Caki2 (cell line): ENCODE measurements at places on chromosomes 5 and 9. TPM values are rescaled to one million over a fixed set of nuclear protein-coding genes. Genes with fewer than 3 reads are reported as not detected.
A peak's percentile ranks its signal among the peaks of the same experiment; 100 is the strongest.

GRCh38 chr5:160048131-160048530, 39.2 kb downstream of the TTC1 start:
- DNase-seq = no peak

- DNase-seq = no peak
Measured at GRCh38 chr5:40227366-40227765, 452.3 kb upstream of the PTGER4 start.

- DNase-seq = no peak
Measured at GRCh38 chr9:126397056-126397455, 70.4 kb downstream of the MVB12B start.

DNA sequence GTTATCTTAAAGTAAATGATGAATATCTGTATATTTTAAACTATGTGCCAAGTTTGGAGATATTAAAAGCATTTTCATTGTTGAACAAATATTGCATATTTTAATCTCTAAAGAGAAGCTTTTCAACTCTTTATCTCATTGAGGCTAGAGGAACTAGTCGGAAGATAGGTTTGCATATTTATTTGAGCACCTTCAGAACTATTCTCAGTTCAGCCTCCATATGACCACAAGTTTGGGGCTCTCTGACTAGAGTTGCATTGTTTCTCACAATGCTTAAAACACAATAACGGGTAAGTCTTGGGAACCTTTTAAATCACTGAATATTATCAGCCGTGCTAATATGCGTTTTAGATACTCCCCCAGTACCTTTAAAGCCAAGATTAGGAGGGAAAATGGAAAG, 47.3 kb upstream of the CTXN3 start:
- no peak for DNase-seq

DNA sequence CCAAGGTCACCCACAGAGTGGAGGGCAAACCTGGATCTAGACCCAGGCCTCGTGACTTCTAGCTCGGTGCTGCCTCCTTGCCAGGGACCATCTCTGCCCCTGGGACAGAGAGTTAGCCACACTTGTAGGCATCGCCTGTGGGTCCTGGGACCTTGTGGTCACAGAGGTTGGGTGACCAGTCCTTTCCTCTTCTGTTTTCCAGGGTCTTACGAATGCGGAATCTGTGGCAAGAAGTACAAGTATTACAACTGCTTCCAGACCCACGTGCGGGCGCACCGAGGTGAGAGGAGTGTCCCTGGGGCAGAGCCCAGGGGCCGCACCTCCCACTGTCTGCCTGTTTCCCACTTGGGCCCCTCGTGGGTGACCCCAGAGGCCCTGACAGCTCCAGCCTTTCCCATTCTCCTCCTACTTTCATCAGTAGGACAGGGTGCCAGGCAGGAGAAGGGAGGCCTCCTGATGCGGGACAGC, 76.3 kb downstream of the AMBP start:
- no peak for DNase-seq

- DNase-seq = no peak
Measured at GRCh38 chr5:79561525-79561893, 47.6 kb upstream of the HOMER1 start.

DNA sequence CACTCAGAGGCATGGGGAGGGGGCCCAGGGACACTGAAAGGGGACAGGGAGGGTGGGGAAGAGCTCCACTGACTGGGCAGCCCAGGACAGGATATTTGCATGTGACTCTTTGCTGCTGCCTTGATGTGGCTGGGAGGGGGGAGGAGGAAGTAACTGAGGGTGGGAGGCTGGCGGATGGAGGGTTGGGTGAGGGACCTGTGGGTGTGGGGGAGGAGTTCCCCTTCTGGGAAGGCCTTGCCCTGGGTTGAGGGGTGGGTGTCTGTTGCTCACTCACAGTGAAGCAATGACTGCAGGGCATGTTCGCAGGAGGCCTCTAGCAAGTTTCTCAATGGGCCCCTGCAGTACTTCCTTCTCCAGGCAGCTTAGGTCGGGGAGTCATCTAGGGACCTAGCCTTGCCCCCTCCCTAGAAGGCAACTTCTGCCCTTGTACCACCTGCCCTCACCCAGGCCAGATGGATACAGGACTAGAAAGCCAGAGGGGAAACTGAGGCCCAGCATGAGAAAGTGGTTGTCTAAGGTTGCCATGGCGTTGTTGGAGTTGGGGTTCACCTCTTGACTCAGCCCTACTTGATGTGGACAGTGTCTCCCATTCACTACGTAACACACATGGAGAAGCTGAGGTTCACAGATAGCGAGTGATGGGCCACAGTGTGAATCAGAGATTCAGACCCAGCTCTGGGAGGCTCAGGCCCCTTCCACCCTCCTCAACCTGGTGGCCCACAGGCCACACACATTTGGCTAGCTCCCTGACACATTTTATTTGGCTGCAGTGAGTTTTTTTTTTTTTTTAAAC, 3.0 kb downstream of the GRK6 start:
- no peak for DNase-seq

DNA sequence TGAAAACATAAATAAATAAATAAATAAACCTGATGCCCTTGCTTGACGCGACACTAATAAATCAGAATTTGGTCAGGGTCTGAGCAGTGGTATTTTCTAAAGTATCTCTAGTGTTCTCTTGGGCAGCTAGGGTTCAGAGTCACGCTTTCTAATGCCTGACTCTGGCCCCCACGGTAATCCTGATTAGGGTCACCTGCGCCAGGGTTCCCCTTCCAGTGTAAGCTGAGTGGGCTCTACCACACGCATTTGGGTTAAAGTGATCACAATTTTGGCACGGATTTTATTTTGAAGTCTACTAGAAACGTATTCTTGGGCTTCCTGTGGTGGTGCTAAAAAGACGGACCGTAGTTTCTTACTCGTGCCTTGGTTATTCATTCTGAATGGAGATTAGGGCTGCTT, 651 bp downstream of the TTC1 start:
- no peak for DNase-seq

DNA sequence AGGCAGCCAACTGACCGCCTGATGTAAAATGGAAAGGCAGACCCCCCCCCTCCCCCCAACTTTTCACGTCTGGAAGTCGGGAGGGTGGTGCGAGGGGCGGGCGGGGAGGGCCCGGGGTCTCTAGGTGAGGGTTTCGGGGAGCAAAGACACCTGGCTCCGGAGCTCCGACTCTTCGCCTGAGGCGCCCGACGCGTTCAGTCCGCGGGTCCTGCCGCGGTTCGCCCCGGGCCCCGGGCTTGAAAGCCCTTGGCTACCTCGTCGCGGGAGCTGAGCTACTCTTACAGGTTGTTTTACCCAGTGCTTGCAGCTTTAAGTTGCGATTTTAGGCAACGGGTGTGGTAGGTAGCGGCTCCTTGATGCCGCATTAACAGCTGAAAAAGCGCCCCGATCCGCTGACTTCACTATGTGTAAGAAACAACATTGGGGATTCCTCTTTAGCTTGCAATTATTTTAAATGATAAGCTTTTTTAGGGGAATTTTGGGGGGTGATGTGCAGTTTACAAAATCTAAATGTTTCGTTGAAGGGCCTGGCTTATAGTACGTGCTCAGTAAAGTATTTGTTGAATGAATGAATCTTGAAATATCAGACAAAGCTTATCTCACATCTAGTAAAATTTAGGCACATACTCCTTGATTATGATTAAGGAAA, 722 bp downstream of the CDC42SE2 start:
- DNase-seq = peak; percentile 34

GRCh38 chr9:119164716-119165115, 204.5 kb downstream of the BRINP1 start:
- peak; percentile 38 for DNase-seq

DNA sequence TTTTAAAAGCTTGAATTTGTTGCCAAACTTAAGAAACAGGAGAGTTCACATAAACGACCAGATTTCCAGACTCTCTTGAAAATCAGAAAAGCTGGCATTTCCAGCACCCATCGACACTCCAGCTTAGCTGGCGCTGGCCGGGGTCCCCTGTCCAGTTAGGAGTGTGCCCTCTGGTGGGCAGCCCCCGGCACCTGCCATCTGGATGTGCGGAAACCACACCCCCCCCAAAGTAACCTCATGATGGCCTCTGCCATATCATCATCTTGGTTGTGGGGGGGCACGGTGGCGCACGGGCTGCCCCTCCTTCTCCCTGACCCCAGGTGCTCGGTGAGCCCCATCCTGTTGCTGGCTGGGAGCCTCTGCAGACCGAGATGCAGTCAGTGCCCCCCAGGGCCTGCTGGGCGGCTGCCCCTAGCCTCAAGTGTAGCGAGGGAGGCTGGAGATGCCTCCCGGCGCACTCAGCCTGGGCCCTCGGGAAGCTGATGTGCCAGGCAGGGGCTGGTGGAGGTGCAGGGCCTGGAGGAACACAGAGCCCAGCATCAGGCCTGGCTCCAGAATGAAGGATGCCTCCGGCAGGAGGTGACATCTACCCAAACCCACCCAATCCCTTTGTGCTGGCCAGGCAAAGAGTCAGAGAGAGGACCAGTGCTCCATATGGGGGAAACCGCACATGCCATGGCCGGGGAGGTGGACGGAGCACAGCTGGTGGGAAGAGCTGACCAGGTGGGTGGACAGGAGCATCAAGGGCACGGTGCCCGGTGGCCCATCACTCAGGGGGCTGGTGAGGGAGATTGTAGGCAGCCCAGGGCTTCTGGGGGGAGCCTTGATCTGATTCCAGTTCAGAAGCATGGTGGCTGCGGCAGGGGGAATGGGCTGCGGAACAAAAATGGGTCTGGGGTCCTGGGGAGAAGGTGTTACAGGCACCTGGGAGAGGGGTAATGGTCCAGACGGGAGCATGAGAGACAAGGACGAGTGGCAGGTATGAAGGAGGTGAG, 70.6 kb downstream of the ADAMTS2 start:
- no peak for DNase-seq

- DNase-seq = peak; percentile 27
Measured at GRCh38 chr5:145887976-145888574, 15.3 kb upstream of the GRXCR2 start.

GRCh38 chr9:134708672-134709038, 67.1 kb downstream of the COL5A1 start:
- DNase-seq = no peak

- DNase-seq = no peak
Measured at GRCh38 chr9:93023521-93023815, 35.0 kb upstream of the SUSD3 start.

GRCh38 chr9:278651-279050, 64.0 kb downstream of the DOCK8 start:
- DNase-seq = no peak

- DNase-seq = no peak
Measured at GRCh38 chr5:14201325-14202045, 58.3 kb downstream of the TRIO start.

GRCh38 chr5:142324136-142324870, 518 bp downstream of the SPRY4 start:
- peak; percentile 52 for DNase-seq

DNA sequence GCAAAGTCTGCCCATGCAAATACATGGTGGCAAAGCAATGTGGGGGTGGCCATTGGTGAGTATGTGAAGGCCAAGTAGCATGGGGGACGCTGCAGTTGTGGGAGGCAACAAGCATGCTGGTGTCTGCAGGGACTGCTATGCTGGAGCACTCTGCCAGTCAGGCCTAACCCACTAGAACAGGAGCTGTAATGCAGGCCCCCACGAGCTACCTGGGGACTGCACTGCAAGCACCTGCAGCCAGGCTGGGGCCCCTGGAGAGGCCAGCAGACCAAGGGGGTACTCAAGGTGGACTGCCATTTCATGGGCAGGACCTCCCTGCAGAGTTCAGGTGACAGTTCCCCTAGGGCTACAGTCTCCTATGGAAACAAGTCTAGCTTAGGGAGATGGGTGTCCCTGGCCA, 183.8 kb upstream of the PDE4D start:
- no peak for DNase-seq

- DNase-seq = no peak
Measured at GRCh38 chr9:136058801-136059302, 36.2 kb downstream of the NACC2 start.

DNA sequence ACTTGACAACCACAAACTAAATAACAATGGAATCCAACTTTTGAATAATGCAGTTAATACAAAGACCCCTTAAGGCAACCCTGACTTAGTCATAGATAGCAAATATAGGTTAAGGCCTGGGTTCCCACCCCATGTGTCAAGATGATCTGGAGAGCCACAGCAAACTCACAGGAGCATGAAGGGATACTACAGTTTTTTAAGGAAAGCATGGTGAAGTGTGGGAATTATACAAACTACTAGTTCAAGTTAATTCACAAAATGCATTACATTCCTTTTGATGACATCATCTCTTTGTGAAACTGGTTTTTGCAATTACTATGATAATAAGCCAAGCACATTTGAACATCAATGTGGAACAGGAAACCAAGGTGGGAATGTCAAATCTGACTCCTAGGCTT, 50.6 kb downstream of the LHFPL2 start:
- DNase-seq = no peak

- no peak for DNase-seq
Measured at GRCh38 chr5:164498438-164498837, 993.0 kb downstream of the MAT2B start.

DNA sequence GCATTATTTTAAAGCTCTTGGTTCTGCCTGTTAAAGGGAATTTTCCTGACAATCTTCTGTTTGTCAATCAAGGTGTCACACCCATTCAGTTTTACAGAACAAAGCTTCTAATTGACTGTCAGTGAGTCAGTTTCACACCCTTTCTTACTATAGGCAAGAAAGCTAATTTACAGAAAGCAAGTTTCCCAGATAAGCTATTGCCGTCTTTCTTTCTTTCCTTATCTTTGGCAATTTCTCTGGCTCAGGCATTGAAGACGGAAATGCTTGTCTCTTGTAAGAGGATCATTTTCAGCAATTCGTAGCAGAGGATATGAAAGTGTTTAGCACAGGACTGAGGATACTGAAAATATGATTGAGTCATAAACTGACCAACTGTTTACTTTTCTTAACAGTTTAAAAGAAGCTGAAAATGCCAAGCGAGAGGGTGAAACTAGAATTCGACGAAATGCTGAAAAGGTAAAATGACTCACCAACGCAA, 27.0 kb downstream of the SPINK5 start:
- DNase-seq = no peak

GRCh38 chr5:883475-884181, 9.0 kb downstream of the BRD9 start:
- no peak for DNase-seq

- no peak for DNase-seq
Measured at GRCh38 chr9:114112325-114112724, 13.2 kb upstream of the KIF12 start.

Gene MATR3
- 150 and 191 TPM in 2 replicates for total RNA-seq

Gene RAD17
- 5.7 and 8.5 TPM in 2 replicates for total RNA-seq

Gene GPX8
- 29.6 and 49.3 TPM in 2 replicates for total RNA-seq

Gene ADAMTS13
- 3.0 and 3.7 TPM in 2 replicates for total RNA-seq

Gene GNA14
- not detected in 2 replicates for total RNA-seq

Gene INPP5E
- 6.3 and 7.7 TPM in 2 replicates for total RNA-seq

Gene SHISAL2B
- not detected in 2 replicates for total RNA-seq

Gene PCDHB7
- total RNA-seq = 0.90 and 1.2 TPM in 2 replicates

Gene COL27A1
- 3.1 and 3.4 TPM in 2 replicates for total RNA-seq

Gene FCN2
- not detected in 2 replicates for total RNA-seq

Gene SPATA31D4
- not detected in 2 replicates for total RNA-seq

Gene PCDHB2
- not detected in 2 replicates for total RNA-seq
